ENCODE measurements at places on chromosomes 2 and 18.

DNA sequence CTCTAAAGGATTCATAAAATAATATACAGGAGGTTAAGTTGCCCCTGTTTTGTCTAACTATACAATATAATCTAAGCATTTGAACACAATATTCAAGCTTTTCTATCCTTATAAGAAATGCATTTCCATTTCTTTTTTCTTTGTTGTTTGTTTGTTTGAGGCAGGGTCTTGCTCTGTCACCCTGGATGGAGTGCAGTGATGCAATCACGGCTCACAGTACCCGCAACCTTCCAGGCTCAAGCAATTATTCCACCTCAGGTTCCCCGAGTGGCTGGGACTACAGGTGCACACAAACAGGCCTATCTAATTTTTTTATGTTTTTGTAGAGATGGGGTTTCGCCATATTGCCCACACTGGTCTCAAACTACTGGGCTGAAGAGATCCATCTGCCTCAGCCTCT lies 307.8 kb downstream of the ZNF804A start:
- no peak for DNase-seq

GRCh38 chr2:228625481-228625880 lies 444.0 kb upstream of the SPHKAP start:
- DNase-seq, result no peak

- no peak for DNase-seq
These were observed 64.0 kb downstream of the RALBP1 start for GRCh38 chr18:9539283-9539682.

DNA sequence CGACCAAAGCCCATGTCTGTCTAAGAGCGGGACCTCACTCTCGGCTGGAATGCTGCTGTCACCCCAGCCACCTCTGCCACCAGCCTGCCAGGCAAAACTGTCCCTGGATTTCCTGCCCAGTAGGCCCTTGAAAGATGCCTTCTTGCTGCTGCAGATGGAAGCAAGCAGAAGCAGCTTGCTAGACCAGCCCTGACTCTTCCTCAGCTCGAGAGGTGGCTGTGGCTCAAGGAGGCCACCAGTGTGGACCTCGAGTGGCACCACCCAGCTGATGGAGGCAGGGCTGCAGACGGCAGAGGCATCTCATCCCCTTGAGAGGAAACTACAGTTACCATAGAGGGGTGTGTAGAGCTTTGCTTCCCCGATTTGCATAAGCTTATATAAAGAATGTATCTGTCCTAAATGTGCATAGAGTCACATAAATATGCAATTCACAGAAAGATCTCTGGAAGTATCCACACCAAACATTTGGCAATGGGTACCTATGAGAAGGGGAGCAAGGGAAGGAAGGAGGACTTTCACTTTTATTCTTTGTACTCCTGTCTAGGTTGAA lies 20.6 kb downstream of the ADCY3 start:
- DNase-seq, result no peak

DNA sequence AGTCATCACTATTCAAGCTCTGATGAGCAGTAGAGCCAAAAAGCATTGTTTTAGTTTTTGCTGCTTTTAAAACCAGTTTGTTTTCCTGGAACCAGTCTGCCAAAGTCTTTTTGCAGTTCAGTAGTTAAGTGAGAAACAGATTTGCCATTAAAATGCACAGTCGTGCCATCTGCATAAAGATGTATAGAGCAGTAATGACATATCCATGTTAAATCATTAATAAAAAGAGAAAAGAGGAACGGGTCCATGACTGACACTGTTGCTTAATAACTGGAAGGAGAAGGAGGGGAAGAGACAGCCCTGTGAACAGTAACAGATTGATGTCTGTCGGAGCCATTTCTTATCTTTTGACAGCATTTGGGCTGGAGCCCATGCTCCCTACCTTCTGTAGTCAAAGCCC lies 704.6 kb downstream of the SATB2 start:
- DNase-seq, result no peak

DNA sequence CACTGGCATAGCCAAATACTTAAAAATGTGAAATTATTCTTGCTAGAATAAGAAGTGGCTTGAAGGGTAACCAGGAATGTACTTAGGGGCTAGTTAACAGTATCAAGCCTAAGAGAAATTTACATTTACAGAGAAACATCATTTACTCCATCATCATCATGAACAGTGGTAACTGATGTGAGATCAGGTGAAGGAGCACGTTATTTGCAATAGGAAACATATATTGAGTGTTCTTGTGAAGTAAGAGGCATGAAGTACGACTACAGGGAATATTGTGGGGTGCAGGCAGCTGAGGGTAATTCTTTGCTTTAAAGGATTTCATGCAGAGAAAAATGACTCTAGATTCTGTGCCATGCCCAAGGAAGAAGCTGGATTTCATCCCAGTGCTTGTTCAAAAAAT lies 220.8 kb downstream of the GALNT13 start:
- DNase-seq, result no peak

DNA sequence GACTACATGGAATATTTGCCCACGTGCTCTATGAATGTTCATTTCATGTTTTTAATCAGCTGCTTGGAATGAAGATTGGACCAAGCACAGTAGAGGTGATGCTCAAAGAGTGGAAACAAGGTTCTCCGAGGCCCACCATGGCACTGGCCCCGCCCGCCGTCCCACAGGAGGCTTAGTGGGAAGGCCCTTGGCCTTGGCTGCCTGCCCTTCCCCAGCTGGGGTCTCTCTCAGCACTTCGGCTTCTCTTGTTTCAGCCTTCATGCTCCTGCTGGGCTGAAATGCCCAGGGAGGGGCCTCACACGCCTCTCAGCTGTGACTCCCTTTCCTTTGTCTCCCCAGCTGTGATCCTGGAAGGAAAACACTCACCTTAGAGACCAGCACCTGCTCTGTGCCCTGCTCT lies 833.2 kb downstream of the GALR1 start:
- no peak for DNase-seq

GRCh38 chr18:46868169-46868921 lies 49.0 kb downstream of the PIAS2 start:
- no peak for DNase-seq

All from NCI-H2227 treated with DMSO at 0.1 percent for 48 hours (cell line).